ENCODE measurements at places on chromosomes 3 and 15. TPM values are rescaled to one million over a fixed set of nuclear protein-coding genes. Genes with fewer than 3 reads are reported as not detected.

DNA sequence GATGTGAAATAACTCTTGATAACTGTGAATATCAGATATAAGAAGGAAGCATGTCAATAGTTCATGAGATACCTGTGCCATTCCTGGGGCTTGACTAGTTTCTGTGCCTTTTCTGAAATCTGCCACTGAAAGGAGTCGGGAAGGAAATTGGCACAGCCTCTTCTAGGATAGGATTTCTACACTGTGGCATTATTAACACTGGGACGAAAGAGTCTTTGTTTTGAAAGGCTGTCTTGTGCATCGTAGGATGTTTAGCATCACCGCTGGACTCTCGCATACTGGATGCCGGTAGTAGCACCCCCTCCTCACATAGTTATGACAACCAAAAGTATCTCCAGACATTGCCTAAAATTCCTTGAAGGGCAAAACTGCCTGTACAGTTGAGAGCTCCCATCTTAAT is 77.9 kb upstream of the SAMMSON start:
- no peak for DNase-seq

GRCh38 chr15:67024314-67024997 is 40.9 kb upstream of the SMAD3 start:
- peak; percentile 86 for DNase-seq

DNA sequence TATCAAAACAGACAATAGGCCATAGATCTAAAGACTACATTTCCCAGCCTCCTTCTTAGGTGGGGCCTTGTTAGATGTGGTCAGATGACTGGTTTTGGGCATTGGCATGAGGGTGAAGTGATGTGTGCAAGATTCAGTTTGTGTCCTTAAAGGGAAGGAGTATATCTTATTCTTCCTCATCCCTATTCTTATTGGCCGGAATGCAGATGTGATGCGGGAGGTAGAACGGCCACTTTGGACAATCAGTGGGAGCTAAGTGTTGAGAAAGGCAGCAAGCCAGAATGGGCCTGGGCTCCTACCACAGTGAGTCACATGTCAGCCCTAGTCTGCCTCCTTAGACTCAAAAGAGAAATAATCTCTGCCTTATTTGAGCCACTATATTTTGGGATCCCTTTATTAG is 89.8 kb upstream of the MEX3B start:
- no peak for DNase-seq

The ARPP21 gene
- not detected for total RNA-seq

The UBE2E1 gene
- total RNA-seq: 158 TPM
